ENCODE measurements at places on chromosomes 3 and 15. TPM values are rescaled to one million over a fixed set of nuclear protein-coding genes. Genes with fewer than 3 reads are reported as not detected.

Gene GASK1A
- not detected for total RNA-seq

Gene GP9
- not detected for total RNA-seq

Gene ARL14
- total RNA-seq, result 4.3 TPM

DNA sequence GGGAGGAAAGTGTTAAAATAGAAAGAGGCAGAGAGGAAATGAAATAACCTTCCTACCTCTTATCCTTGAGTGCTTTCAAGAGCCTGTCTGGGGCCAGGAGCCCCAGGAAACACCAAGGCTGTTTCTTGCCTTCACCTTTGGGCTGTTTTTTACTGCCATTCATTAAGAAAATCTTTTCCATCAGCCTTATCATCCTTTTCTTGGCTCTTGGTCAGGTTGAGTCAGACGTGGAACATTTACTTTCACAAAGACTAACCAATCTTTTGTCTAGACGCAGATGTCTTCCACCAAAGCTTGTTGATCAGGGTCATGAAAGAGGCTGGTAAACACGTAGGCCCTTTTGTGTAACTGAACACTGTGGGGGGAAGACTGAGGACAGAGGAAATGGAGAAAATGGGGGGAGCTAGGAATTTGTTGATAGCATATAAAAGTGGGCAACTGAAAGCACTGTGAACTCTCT is 151.0 kb upstream of the THBS1 start:
- DNase-seq, result peak; percentile 72

DNA sequence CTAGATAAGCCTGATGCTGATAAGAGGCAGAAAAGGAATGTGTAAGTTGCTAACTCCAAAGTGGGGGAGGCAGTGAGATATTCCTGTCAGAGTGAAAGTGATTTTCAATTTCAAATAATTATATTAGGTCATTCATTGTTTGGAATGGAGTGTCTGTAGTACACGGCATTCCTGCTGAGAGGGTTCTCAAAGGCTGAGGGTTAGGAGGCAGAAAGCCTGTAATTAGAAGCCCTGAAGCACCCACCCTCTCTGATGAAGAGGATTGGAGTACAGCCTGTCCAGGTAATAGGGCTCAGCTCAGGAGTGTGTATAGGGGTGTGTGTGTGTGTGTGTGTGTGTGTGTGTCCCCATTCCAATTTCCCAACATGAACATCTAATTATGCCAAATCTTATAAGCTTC is 486.8 kb downstream of the MAGI1 start:
- DNase-seq, result no peak

GRCh38 chr3:167502401-167502800 is 28.6 kb upstream of the SERPINI2 start:
- DNase-seq, result no peak

DNA sequence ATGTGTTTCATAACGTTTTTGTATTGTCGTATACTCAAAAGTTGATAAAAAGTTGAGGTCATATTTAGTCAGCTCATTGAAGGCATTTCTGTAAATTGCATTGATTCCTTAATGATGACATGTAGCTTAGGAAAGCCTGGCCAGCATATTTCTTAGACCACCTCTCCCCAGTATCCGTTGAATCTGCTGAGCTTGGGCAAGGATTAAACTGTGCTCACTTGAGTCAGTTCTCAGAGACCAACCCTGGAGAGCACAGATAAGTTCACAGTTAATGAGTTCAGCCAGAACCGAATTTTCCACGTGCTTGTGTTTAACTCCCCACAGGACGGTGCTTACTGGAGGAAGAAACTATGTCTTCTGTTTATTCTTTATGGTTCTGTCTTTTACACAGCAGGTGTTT is 132.7 kb downstream of the SLC25A26 start:
- DNase-seq, result no peak

Measured in HT-29 (cell line).